ENCODE measurements at places on chromosomes 5 and 9.

GRCh38 chr5:124371111-124371706 is 375.2 kb downstream of the ZNF608 start:
- DNase-seq: no peak

GRCh38 chr9:124290053-124290591 is 32.4 kb downstream of the NEK6 start:
- DNase-seq: no peak

DNA sequence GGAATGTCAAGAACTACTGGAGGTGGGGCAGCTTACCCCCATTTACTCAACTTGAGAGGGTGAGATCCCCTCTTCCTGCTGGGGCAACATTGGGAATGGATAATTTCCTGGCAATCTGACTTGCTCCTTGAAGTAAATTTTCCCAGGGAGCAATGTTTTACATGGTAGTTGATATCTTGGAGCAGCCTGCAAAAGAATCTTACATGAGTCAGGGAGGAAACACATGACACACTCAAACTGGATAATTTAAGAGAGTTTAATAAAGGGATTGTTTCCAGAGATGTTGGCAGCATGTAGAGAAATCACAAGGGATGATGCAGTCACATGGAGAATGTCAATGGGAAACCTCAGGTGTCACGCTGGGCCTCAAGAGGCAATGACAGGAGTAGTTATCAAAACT is 212.5 kb downstream of the GAS1 start:
- no peak for DNase-seq

- no peak for DNase-seq
Measured at GRCh38 chr5:102629827-102630605, 125.1 kb upstream of the PAM start.

GRCh38 chr5:175211956-175212756 is 231.8 kb downstream of the DRD1 start:
- no peak for DNase-seq

GRCh38 chr9:70747261-70747718 is 332.8 kb upstream of the KLF9 start:
- no peak for DNase-seq

DNA sequence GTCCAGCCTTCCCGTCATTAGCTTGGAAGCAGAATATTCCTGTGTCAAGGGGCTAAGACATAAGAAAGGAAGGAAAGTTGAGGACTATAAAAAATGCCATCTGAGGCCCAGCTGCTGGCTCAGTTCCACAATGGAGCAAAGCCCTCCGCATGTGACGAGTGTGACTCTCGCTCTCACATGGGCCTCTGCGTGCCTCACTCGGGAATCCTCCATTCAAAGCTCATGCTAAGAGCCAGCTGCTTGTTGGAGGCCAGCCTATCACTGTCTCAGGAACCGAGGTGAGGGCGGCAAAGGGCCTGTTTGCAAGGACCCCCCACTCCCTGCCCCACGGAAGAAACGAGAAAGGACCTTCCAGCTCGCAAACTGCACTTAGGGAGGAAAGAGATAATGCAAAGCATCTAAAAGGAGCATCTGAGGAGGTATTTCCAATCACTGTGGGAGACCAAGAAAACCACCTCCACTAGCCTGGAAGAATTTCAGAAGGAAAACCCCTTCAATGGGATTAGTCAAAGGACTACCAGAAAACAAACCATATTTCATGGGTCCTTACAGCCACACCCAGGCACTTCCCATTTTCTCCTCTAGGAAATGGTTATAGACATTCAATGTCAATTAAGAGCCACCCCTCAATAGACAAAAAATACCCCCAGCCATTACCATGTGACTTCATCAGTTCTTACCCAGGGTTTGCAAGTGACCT is 95.3 kb downstream of the PRRT1B start:
- DNase-seq: no peak

GRCh38 chr5:154513669-154514084 is 35.6 kb upstream of the HAND1 start:
- peak; percentile 7 for DNase-seq

- no peak for DNase-seq
Measured at GRCh38 chr5:132479111-132479951, 11.2 kb downstream of the IRF1 start.

- peak; percentile 69 for DNase-seq
Measured at GRCh38 chr5:157189223-157189622, 8.6 kb downstream of the ITK start.

- DNase-seq: no peak
Measured at GRCh38 chr5:124253203-124253810, 493.1 kb downstream of the ZNF608 start.

DNA sequence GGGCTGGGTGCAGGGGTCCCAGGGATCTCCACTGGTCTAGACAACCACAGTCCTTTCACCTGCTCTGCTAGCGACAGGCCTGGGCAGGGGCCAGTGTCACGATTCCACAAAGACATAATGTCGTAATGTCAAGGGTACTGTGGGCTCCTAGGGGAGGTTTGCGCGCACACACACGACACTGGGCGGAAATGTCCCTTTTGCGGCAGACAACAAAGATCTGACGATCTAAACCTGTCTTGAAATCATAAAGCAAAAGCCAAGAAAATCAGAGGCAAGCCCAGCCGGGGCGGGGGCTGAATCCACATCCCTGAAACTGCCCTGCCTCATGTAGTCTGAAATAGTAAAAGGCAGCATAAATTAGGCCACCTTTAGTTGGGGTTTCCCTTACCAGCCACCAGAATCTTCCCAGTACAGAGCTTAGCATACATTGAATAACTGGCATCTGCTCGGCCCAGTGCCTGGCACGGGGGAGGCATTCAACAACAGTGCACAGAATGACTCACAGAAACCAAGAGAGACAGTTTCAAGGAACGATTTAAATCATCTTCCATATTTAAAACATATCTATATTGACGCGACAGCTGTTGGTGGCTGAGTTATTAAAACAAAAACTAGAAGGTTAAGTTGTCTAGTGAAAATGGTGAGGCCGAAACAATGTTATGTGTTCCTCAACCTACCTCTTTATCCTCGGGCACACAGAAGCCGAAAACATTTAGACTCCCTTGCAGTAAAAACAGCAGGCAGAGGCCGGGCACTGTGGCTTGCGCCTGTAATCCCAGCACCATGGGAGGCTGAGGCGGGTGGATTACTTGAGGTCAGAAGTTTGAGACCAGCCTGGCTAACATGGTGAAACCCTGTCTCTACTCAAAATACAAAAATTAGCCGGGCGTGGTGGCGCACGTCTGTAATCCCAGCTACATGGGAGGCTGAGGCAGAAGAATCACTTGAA is 151.0 kb downstream of the MYO10 start:
- DNase-seq: peak; percentile 66

- no peak for DNase-seq
Measured at GRCh38 chr9:87682085-87682484, 43.8 kb upstream of the CTSL start.

DNA sequence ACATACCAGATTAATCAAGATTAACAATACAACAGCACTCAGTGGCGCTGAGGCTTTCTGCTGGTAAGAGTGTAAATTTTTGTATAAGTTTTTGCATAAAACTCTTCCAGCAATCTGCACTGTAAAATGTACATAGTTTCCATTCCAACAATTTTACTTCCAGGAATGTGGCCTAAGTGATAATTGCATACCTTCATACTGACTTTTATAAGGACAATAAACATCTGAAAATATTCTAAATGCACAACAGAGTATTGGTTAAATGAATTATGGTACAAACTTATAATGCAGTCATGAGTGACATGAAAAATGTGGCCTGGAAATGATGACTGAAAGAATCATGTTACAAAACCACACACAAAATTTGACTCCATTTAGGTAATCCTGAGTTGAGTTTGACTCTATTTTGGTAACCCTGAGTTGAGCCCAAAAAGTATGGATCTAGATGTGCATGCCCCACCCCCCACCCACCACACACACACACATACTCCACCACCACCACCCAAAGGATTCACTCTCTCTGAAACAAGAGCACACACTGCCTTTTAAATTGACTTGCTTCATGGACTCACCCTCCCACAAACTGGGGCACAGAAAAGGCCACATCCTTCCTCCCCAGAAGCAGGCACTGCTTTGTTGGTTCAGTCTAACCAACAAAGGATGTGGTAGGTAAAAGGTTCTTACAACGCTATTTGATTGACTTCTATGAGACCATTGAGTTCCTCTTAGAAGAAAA is 137.6 kb downstream of the SUSD1 start:
- peak; percentile 74 for DNase-seq

DNA sequence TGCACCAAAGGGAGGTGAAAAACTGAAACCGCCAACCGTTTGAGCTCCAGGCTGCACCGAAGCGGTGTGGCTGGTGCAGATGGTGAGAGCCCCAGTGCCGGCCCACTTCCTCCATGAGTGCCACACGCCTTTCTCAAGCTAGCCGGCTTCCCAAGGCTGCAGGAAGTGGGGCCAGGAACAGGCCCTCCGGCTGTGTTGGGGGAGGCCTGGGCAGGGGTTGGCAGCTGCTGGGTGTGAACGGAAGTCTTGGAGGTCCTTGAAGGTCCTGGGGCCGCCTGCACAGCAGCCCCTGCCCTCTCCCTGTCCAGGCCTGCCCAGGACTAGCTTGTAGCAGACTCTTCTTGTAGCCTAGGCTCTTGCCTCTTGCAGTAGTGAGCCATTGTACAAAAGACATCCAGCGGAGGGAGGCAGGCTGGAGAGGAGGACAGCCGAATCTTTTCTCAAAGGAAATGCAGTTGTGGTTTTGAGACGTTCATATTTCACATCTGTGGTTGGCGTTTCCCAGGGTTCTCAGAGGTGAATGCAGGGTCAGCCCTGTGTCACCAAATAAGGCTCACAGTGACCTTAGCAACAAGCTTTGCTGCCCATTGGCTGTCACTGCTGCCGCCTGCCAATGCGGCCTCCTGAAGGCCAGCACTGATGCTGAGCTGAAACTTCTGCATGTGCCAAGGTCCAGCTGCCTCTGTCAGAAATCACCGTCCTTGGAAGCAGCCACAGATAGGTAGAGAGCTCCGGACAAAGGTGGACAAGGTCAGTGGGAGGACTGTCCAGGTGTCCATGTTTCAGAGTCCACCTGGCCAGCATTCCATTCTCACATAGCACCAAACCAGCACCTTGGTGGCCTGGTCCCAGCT is 23.9 kb downstream of the IRF1 start:
- peak; percentile 59 for DNase-seq

DNA sequence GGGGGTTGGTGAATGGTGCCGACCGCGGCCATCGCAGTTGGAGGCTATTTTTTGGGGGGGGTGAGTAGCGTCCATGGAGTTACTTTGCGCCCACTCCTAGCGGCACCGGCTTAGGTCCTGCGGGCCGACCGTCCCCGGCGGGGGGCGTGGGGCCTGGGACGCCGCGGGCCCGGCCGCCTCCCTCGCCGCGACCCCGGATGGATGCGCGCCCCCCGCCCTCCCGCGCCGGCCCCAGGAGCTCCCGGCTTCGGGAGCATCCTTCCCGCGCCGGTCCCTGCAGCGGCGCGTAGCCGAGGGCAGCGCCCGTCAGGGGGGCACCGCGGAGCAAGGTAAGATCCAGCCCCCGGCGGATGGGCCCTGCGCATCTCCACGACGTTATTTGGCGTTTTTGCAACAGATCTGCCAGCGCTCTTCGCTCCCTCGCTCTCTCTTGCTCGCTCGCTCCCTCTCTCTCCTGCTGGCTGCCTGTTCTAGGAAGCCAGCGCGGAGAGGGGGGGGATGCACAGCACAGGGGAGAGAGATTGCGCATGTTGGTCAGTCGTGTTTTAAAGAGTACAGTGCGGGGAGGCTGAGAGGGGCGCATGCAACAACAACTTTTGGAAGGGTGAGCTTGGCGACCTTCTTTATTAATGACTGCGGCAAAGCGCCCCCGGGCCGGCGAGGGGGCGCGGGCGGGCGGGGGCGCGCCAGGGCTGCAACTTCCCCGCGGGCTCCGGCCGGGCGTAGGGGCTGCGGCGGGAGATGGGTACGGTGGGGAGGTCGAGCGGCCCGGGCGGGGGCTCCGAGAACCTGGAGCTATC is 413 bp downstream of the JADE2 start:
- DNase-seq: peak; percentile 64

- DNase-seq: no peak
Measured at GRCh38 chr5:60687927-60688720, 11.8 kb downstream of the DEPDC1B start.

GRCh38 chr9:17251100-17251499 is 116.3 kb downstream of the CNTLN start:
- DNase-seq: no peak

GRCh38 chr5:132840313-132840712 is 9.9 kb upstream of the SHROOM1 start:
- no peak for DNase-seq

DNA sequence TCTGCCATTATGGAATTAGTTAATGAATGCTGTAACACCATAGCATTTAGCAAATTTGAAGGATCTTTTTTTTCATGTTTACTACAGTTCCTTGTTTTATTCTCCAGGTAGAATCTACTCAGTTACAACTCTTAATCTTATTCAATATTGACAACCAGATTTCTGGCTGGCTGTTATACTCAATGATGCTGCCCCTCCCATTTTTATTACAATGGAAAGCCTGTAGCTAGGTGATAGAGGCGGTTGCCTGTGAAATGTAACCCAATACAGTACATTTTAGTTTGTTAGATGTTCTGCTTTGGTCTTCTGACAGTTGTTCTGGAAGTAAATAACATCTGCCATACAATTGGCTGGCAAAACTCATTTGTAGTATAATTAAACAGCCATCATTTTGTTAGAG is 294.2 kb downstream of the DMRTA1 start:
- DNase-seq: no peak

- no peak for DNase-seq
Measured at GRCh38 chr5:166018716-166019115, 2272.7 kb upstream of the WWC1 start.

- DNase-seq: no peak
Measured at GRCh38 chr9:2870340-2870739, 26.4 kb upstream of the PUM3 start.

GRCh38 chr9:72297516-72297915 is 67.5 kb downstream of the ZFAND5 start:
- no peak for DNase-seq

DNA sequence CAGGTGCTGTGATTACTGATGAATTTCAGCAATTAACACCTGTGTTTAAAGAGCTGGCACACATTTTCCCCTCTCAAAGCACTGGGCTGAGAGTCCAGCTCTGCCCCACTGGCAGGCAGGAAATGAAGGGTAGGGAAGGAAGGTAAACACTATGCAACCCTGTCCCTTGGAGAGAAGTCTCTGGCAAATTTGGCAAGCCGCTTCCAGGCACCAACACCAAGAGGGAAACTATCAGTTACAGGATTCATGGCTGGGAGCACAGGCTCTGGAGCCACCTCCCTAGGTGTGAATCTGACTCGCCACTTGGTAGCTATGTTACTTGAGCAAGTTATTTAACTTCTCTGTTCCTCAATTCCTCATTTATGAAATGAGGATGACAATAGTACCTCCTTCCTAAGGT is 3.3 kb downstream of the ANKS6 start:
- no peak for DNase-seq

DNA sequence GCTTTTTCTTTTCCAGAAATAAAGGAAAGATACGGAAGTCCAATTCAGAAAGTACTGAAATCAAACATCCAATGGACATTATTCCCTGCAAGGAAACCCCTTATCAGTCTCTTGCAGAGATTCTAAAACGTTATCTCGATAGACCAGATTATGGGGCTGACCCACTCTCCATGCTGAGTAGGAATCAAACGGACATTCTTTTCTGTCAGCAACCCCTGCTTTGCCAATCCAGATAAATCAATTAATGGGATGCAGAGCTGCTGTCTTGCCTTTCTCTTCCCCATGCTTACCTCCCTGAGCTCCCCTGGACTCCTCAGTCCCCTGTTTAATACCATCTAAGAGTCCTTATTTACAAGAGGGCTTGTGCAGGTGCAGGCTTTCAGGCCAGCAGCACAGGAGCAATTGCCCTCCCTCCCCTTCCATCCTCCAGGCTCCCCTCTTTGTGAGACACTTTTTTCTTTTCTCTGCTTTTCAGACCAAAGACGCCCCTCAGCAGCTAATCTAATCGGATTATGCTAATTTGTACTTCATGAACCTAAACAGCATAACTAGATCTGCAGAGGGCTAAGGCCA is 14.2 kb downstream of the TAL2 start:
- DNase-seq: no peak

Data from stimulated activated CD4-positive, alpha-beta T cell treated with anti-CD3 and anti-CD28 coated beads, Interleukin-4, amount 100 ng/mL, for 24 hours (primary cell).